ENCODE measurements at places on chromosomes 7 and 10.

GRCh38 chr7:74480861-74481417 is 27.2 kb downstream of the GTF2IRD1 start:
- DNase-seq, result no peak

- no peak for DNase-seq
These were observed 291.4 kb downstream of the KLF6 start for GRCh38 chr10:3493621-3494020.

DNA sequence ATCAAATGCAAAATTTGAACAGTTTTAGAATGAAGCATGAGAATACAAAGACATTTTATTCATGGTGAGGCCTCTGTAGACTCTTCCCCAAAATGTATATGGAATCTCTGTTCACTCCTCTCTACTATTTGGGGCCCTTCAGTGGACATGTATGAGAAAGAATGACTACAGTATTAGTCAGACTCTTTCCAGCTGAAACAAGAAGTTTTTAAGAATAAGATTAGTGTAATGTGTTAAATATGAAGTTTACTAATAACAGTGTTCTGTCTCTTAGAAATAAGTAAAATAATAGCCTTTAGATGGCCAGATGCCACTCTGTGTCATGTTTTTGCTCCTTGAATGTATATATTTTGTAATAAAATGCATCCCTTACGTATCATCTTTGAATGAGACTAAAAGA is 585.6 kb downstream of the SUGCT start:
- DNase-seq, result no peak

DNA sequence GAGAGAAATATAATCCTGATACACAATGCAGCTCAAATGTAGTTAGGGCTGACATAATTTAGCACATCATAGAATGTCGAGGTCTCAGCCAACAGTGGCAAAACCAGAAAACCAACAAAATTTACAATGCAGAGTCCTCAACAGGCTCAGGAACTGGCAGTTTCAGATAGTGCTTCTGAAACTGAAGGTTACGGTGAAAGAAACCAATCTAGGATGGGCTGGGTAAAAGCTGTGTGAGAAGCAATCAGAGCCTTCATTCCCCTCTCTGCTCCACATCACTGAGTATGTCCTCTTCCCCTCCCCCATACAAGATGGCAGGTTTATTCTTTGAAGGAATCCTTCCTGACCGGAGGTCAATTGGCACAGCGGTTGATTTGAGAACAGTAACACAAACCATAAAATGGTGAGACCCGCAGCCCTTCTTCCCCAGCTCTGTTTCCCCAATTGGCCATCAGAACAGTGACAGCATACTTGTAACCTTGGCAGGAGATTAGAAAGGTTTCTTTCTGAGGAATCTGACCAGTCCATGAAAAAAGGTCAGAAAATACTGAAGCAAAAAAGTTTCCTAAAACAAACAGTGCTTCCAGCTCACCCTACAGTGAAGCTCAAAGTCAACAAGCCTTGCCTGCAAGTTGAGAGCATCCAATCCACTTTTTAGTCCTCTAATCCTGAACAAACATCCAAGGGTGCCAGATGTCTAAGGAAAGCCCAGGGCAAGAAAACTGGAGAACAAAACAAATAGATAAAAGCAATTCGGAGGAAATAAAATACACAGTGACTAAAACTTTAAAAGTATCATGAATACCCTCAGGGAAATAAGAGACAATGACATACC is 53.9 kb upstream of the IL6 start:
- DNase-seq, result no peak

GRCh38 chr10:13827076-13827797 is 240.5 kb downstream of the PRPF18 start:
- DNase-seq, result no peak

GRCh38 chr10:9910446-9910845 is 1107.2 kb upstream of the CELF2 start:
- no peak for DNase-seq

- DNase-seq, result no peak
These were observed 41.5 kb upstream of the PPP3CB start for GRCh38 chr10:73537288-73537687.

- no peak for DNase-seq
These were observed 18.7 kb downstream of the MYO1G start for GRCh38 chr7:44960011-44960580.

DNA sequence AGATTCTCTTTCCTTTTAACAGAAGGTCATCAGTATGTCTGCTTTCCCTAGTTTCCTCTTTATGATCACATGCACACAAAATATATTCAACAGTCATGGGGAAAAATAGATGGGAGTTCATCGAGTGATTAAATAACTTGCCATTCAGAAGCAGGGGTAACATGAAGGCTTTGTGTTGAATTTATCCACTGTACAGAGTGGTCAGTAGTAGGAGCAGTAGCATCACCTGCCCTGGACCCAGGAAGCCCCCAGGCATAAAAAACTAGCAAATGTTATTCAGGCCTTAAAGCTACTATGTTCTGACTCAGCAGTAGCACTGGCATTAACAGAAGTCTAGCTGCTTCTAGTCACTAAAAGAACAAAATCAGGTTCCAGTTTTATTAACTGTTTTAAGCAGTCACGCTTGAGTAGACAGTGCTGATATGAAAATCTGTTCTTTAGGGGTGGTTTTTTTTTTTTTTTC is 31.4 kb upstream of the FAM133B start:
- no peak for DNase-seq

- DNase-seq, result no peak
These were observed 301.2 kb downstream of the FGFR2 start for GRCh38 chr10:121296881-121297585.

DNA sequence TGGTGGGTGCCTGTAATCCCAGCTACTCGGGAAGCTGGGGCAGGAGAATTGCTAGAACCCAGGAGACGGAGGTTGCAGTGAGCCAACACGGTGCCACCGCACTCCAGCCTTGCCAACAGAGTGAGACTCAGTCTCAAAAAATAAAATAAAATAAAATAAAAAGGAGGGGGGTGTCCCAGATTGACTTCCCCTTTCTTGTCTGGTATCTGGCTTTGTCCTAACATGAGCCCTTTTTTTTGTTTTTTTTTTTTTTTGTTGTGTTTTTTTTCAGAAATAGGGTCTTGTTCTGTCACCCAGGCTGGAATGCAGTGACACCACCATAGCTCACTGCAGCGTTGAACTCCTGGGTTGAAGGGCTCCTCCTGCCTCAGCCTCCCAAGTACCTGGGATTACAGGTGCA is 4.7 kb downstream of the CASP2 start:
- DNase-seq, result no peak

GRCh38 chr10:71068861-71069271 is 143.5 kb upstream of the UNC5B start:
- no peak for DNase-seq

DNA sequence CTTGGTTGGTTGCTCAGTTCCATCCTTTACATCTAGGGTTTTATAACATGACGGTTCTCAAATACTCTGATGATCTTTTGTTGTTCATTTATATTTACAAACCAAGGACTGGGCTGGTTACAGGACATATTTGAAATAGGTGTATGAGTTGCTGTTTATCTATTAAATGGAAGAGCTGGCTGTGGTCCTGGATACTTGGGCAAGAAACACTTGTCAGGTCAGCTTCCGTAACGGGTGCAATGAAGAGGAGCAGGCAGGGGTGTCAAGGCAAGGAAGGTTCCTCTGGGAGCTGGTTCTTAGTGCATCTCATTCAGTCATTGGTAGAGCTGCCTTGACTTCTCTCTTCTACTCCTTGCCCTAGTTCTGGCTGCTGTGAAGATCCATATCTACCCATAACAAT is 4.8 kb upstream of the TMEM26 start:
- DNase-seq, result no peak

GRCh38 chr10:71473671-71474599 is 77.2 kb downstream of the CDH23 start:
- no peak for DNase-seq

- no peak for DNase-seq
These were observed 69.6 kb downstream of the SHOC2 start for GRCh38 chr10:110989016-110989415.

- DNase-seq, result no peak
These were observed 7.3 kb downstream of the LRRN3 start for GRCh38 chr7:111098011-111098925.

DNA sequence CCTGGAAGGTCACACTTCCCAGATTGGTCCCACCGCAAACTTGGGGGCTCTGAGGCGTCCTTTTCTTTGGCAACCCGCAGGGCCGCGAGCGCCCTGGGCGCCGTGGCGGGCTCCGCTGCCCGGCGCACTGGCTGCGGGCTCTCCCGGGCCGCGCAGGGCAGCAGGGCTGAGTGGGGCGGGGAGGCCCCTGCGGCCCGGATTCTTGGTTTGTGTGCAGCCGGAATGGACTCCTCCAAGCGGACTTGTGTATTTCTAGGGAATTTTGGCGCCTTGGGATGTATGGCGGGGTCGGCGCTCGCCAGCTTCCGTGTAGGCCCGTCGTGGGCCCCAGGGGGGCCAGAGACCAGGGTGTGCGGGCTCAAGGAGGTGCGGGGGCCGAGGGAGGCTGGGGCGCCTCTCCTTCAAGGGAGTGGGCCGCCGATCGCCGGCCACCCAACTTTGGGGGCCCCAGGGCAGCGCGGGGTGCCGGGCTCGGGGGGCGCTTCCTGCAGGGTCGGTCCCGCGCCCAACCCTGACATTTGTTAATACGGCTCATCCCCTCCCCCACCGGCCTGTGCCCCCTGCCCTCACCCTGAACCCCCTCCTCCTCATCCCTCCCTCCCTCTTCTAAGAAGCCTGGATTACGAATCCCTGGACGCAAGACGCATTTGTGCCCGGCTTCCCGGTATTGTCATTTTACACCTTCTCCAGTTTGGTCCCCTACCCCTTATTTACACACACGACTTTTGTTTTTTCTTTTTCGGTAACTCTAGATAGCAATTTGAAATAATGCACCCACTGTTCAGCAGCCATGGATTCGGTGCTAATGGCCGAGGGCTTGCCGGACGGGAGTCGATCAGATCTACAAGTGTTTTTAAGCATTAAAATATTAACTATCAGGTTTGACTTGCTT is 2.5 kb downstream of the TCF7L2 start:
- no peak for DNase-seq

- DNase-seq, result no peak
These were observed 14.9 kb upstream of the TES start for GRCh38 chr7:116195451-116195850.

DNA sequence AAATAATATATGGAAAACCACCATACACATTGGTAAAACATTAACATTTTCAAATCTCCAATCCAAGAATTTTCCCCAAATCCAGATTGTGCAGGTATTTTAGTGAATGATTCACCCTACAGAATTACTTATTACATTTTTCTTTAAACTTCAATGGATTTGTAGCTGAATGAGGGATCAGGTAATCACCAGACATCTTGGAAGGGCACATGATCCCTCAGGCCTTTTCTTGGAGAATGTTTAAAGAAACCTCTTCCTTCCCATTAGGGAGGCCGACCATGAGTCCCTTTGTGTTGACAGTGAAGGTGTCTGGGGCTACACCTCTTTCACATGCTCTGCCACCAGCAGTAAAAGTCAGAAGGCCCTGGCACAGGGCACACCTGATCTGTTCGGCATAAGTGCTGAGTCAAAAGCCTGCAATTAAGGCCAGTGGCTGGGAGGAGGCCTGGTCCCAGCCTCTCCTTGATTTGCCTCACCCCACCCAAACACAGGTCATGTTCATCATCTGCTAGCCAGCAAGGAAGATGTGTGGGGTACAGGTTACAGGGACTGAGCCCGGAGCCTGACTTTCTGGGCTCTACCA is 207.7 kb downstream of the SNX10 start:
- DNase-seq, result no peak

GRCh38 chr10:34098821-34099567 is 716.1 kb downstream of the PARD3 start:
- DNase-seq, result no peak

DNA sequence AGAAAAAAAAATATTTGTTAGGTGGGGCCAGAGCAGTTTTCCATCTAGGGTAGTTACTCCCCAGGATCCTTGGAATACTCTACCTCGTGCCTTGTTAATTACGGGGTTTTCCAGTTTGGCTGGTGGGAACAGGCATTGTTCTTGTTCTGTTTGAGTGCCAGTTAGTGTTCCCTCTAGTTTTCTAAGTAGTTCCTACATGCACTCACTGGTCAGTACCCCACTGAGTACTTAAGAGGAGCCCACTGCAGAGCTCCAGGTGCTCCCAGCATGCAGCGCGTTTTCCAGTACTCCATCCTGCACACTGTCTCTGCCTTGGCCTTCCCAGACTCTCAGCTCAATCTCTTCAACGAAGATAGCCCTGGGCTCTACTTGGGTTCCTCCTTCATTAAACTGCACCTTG is 58.0 kb downstream of the AHCYL2 start:
- DNase-seq, result no peak

GRCh38 chr10:65742906-65743305 is 1182.9 kb upstream of the LRRTM3 start:
- DNase-seq, result no peak

GRCh38 chr7:79770063-79770462 is 316.6 kb upstream of the MAGI2 start:
- DNase-seq, result no peak

DNA sequence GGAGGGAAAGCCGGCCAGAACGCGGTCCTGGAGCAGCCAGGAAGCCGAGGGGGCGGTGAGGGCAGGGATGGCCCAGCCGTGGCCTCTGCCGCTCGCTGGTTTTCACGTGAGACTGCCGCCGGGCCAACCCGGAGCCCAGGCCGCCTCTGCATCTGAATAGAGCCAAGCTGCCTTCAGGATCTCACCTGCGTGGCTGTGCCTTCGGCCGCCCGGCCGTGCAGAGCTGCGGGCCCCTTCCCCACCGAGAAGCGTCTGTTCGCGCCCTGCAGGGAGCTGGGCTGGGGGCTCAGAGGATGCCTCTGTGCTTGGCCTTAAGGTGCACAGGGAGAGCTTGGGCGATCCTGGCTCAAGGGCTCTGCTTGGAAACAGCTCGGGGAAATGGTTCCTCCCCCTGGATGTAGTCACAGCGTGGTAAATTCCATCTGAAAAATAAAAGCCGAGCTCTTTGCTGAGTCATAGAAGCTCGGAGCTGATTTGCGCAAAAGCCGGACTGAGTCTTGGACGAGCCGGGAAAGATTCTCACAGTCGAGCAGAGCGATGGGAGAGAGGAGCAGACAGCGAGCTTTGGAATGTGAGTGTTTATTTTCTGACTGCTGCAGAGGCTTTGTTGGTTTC is at the start of gene JAKMIP3:
JAKMIP3 (plus strand) TSS at position 456 of the 615 bp plus-strand sequence. CDS start 38,863 bp downstream, outside the sequence.
- no peak for DNase-seq

DNA sequence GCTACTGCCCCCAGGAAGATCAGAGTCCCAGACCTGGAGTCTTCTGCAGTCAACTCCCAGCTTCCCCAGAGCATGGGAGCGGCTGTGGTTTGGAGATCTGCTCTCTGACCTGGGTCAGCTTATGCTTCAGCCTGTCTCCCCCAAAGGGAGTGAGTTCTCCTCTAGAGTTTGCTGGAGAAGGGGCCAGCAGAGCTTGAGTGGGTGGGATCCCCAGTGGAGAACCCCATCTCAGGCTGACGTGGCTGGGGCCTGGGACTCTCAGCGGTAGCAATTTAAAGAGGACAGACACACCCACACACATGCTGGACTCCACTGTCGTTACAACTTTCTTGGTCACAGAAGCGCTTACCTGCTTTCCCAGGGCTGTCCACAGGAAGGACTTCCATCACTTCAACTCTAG is 6.3 kb downstream of the UNC5B start:
- no peak for DNase-seq

Data from GM12892 (cell line).